ENCODE measurements at places on chromosomes 1 and 21. TPM values are rescaled to one million over a fixed set of nuclear protein-coding genes. Genes with fewer than 3 reads are reported as not detected.

DNA sequence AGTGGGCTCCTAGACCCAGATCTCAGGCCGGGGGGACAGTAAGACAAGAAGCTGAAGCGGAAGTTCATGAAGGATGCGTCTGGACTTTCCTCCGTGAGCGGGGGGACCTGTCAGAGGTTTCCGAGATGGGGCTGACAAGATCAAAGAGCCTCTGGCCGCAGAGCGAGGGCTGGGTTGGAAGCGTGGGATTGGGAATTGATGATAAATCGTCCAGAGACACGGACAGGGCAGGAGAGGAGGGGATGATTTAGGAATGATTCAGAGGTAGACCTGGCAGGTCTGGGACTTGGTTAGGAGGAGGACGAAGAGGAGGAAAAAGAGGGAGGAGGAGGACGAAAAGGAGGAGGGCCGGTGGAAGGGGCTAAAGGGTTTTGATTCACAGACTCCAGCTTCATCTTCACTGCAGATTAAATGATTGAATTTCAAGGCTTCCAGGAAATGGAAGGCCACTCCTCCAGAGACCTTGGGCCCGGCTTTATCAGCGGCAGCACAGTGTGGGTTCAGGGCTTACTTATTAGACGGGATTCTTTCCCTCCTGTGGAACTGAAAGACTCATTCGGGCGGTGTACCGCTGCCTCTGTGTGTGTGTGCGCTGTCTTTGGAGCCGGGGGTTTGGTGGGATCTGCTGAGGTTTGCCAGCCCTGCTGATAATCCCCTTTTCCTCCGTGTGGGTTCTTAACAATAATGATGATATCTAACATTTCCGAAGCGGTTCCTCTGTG, 85.7 kb upstream of the SLC45A1 start:
- peak; percentile 49 for DNase-seq

C1QB gene
- not detected for total RNA-seq

- DNase-seq, result no peak
These were observed 9.6 kb upstream of the GPR37L1 start for GRCh38 chr1:202112859-202113689.

GRCh38 chr1:98677288-98677687, 15.8 kb downstream of the SNX7 start:
- DNase-seq, result peak; percentile 79

GRCh38 chr1:9823943-9824701, at the start of gene CLSTN1:
Gene CLSTN1, minus strand, starts transcription at chr1:9823965. Its CDS starts 232 bp downstream, at chr1:9823733.
- peak; percentile 84 for DNase-seq

- no peak for DNase-seq
These were observed 40.5 kb upstream of the PAXBP1 start for GRCh38 chr21:32812035-32812434.

All from RPMI7951 (cell line).